ENCODE measurements at places on chromosomes 6 and 20. TPM values are rescaled to one million over a fixed set of nuclear protein-coding genes. Genes with fewer than 3 reads are reported as not detected.

HLA-DQB2 gene
- polyA plus RNA-seq, result 1.9 TPM

DEFB125 gene
- not detected for polyA plus RNA-seq

DNA sequence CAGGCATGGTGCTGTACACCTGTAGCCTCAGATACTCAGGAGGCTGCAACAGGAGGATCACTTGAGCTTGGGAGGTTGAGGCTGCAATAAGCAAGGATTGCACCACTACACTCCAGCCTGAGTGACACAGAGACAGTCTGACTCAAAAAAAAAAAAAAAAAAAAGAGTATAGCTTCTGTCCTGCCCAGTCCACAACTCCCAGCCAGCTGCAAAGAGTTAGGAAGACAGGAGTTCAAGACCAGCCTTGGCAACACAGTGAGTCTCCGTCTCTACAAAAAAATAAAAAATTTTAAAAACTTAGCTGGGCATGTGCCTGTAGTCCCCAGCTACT, 28.3 kb upstream of the TLDC2 start:
- DNase-seq, result no peak

GPR63 gene
- polyA plus RNA-seq, result 2.6 TPM

MCHR2 gene
- 0.04 TPM for polyA plus RNA-seq

DNA sequence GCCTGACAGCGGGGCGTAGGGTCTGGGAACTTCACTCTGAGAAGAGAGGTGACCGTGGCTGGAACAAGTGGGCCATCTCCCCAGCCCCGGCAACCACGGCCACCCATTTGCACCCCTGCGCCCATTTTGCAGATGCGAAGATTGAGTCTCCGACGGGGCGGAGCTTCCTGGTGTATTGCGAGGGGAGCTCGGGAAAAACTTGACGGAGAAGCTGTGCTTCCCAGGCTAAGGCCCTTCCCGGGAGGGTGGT, 653 bp downstream of the ZNF335 start:
- no peak for DNase-seq

PDSS2 gene
- 12.8 TPM for polyA plus RNA-seq

CENPW gene
- polyA plus RNA-seq, result 13.9 TPM

SLC22A3 gene
- polyA plus RNA-seq, result 2.5 TPM

DNAH8 gene
- polyA plus RNA-seq, result 0.01 TPM

- DNase-seq, result peak; percentile 87
Observed at GRCh38 chr6:13863699-13864155, 49.4 kb upstream of the MCUR1 start.

DNA sequence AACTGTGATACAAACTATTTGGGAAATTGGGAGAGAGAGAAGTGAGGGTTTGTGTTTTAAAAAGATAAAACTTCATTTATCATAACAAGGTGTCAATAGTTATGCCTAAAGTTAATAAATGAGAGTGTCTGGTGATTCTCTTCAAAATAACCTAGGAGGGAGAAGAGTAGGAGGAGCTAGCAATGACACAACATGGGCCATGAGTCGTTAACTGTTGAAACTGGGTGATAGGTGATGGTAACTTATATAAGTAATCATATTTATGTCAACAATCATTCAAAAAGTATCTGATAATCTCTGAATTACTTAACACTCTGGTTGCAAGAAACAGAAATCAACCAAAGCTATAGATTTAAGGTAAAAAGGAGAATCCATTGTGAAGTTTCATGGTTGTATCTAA, 46.8 kb upstream of the INSM1 start:
- DNase-seq, result no peak

DNA sequence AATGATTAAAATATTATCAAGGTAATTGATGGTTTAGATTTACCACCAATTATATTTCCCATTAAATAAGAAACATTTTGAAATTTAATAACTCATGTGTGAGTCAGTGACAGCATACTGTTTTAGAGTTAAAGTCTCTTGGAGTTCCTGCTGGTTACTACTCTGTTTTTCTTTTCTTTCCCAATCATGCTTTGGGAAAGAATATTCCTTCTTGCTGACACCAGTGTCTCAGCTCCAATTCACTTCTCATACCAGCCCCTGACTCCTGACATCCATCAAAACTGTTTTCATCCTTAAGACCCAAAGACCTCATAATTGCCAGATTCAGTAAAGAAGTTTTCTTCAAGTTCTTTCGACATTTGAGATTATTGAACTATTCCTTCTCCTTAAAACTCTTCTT, 50.3 kb downstream of the AIG1 start:
- no peak for DNase-seq

NKX2-2 gene
- polyA plus RNA-seq, result 4.1 TPM

CST5 gene
- polyA plus RNA-seq, result 0.19 TPM

HFE gene
- polyA plus RNA-seq, result 16.4 TPM

- no peak for DNase-seq
Observed at GRCh38 chr6:116971959-116972358, 94.9 kb downstream of the RFX6 start.

DNA sequence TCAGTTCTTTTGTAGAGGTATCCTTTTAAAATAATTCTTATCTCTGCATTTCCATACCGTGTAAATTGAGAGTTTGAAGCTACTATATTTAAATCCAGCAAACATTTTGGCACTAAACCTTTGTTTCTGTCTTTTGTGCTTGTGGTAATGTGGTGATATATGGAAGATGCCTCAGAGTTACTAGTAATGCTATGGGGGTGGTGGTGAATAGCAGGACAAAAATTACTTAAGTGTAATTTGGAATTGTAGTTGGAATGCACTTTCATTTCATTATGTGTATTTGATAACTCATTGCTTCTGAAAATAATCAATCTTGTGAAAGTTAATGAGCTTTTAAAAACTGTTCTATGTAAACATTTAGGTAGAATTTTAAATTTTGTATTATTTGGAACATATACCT, 404.5 kb downstream of the PHF3 start:
- no peak for DNase-seq

DNA sequence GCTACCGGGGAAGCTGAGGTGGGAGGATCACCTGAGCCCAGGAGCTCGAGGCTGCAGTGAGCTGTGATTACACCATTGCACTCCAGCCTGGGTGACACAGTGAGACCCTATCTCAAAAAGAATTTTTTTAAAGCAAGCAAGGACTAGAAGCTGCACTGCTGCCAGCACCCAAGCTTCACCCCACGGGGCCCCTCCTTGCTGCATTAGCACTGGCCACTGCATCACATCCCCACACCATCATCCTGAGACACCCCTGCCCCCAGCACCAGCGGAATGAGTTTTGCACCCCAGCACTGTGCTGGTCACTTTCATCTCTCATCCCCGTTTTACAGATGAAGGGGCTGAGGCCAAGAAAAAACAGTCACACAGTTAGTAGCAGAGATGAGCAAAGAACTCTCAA, 30.9 kb downstream of the TBC1D7 start:
- no peak for DNase-seq

- peak; percentile 41 for DNase-seq
Observed at GRCh38 chr20:11891776-11892545, 25.7 kb upstream of the BTBD3 start.

EDN3 gene
- polyA plus RNA-seq, result 17.7 TPM

DNA sequence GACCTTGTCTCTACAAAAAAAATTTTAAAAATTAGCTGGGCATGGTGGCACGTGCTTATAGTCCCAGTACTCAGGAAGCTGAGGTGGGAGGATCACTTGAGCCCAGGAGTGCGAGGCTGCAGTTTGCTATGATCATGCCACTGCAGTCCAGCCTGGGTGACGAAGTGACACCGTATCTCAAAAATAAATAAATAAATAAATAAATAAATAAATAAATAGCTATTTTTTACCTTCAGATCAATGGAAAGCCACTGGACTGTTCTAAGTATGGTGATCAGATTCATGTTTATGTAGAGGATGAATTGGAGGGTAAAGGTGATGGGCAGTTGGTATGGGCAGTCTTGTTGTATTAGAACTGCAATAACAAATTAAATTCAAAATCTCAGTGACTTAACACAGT, 24.0 kb downstream of the DSTN start:
- no peak for DNase-seq

ASIP gene
- polyA plus RNA-seq, result 0.27 TPM

- DNase-seq, result no peak
Observed at GRCh38 chr6:73252703-73253102, 10.3 kb downstream of the KHDC1 start.

DNA sequence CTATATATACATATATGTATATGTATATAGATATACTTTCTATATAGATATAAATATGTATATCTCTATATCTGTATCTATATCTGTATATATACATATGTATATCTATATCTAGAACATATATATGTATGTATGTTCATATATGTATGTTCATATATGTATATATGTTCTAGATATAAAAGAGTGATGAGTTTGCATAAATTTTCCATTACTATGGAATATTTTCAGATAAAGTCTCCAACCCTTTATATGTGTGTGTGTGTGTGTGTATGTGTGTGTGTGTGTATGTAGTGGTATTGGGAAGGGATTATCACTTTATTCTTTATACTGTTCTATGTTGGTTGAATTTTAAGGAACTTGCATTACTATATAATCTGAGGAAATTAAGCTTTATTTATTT, 33.3 kb downstream of the SYNE1 start:
- no peak for DNase-seq

- no peak for DNase-seq
Observed at GRCh38 chr20:43843096-43843964, 71.3 kb upstream of the TOX2 start.

- no peak for DNase-seq
Observed at GRCh38 chr20:21762646-21763045, 57.2 kb downstream of the PAX1 start.

DNA sequence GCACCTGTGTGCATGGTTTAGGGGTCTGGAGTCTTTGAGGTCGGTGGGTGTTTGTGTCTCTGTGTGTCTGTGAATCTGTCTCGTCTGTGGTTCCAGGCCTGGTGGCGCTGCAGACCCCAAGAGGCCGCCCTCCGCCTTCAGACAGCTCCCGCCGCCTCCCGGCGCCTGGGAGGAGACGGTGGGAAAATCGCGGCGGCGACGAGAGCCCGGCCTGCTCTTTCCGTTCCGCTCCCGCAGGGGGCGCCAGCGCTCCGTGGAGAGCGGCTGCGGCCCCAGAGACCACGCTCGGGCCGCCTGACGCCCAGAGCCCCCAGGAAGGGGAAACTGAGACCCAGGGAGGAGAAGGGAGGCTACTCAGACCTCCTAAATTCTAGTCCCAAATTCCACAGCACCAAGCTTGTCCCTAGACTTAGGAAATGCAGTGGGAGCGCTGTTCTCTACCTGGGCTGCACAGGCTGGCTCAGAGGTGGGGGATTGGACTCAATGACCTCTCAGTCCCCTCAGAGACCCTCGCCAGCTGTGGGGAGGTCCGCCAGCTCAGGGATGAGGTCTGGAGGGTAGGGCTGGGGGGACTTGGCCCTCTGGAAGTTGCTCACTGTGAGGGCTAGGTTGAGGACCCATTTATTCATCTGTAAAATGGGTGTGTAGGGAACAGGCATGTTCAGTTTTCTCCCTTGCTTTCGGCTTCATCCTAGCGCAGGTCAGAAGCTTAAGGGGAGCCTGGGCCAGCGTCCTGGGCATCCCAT, 36.9 kb upstream of the BLCAP start:
- no peak for DNase-seq

- DNase-seq, result no peak
Observed at GRCh38 chr6:122129313-122130025, 270.0 kb upstream of the HSF2 start.

SRMS gene
- polyA plus RNA-seq, result 0.16 TPM

BTN1A1 gene
- 0.22 TPM for polyA plus RNA-seq

DNA sequence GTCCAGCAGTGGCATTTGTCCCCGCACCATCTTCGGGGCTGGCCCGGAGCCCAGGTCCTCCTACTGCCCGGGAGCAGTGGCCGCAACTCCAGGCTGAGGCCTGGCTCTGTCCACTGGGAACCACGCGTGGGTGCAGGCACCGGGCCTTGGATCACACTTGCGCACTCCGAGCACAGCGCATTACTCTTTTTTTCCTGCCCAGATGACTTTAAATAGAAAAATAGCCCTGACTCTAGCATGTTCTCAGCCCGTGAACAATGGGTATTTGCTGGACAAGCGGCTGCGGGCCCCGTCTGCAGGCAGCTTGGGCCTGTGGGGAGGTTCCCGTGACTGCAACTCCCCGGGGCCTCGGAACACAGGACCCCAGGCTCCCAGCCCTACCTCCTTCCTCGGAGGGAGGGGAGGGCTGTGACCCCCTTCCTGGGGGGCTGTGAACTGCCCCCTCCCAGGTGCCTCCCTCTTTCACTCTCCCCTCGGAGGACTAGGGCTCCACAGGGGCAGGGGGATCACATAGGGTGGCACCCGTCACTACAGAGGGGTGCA, 162.2 kb downstream of the TBXT start:
- no peak for DNase-seq

DNA sequence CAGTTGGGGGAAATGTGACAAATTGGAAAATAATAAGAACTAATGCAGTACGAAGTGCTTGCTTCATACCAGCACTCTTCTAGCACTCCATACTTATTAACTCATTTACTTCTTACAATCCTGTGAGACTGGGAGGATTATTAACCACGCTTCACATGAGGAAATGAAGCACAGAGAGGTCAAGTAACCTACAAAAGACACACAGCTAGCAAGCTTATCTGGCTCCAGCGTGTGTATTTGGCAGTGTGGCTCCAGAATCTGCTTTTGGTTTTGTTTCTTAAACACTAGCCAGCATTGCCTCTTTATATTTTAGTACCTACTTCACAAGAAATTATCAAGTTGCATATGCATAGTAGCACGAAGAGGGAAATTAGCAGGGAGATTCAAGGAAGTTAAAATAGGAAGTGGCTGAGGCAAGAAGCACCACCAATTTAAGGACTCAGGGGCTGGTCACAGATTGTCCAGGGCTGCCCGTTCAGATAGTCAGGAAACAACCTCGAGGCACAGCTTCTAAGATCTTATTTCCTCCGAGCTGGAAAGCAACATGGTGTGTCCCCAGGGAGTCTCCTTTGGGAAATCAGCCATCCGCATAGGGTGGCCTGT, 302.7 kb upstream of the PRDM1 start:
- no peak for DNase-seq

BEND6 gene
- 1.2 TPM for polyA plus RNA-seq

APOM gene
- 14.1 TPM for polyA plus RNA-seq

MMP24 gene
- 3.9 TPM for polyA plus RNA-seq

DNA sequence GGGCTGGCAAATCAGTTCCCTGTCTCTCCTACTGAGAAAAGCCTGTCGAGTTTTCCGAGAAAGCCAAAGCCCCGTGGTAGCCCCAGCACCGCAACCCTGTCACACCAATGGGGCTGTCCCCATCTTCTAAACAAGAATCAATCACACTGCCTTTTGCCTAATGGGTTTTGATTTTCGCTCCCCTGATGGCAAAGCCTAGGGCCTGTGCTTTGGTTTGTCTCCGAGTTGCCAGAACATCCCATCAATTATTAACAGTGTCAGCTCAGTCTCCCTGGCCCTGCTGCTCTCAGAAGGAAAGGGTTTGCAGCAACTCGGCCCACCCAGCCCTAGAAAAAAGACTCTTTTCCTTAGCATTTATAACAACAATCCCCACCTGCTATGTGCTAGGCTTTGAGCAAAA, 4.2 kb downstream of the KCNB1 start:
- DNase-seq, result no peak

DNA sequence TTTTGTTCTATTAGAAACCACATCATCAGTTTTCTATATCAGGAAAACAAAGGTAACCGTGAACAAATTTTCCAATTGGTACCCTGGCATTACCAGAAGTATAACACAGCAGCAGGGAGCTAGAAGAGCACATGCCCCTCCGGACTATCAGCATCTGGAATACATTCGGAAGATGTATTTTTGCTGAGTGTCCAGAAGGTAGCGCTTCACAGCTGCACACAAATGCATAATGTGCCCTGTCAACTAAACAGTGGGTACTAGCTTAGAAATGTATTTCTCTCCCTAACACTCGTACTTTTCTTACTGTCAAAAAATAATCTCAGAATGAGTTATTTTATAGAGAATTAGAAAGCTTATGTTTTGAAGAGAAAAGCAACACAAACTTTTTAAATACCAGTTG, 77.6 kb downstream of the HUS1B start:
- DNase-seq, result no peak

- DNase-seq, result no peak
Observed at GRCh38 chr6:170243386-170243785, 47.5 kb downstream of the DLL1 start.
